ENCODE measurements at places on chromosomes 6 and 20. TPM values are rescaled to one million over a fixed set of nuclear protein-coding genes. Genes with fewer than 3 reads are reported as not detected.

GRCh38 chr20:24913076-24913628, 35.9 kb upstream of the CST7 start:
- no peaks in the 10 kb centered on the region for H3K36me3 ChIP-seq
- H3K4me3 ChIP-seq = no peak overlapping the region
- H3K27me3 ChIP-seq = no peaks in the 10 kb centered on the region
- DNase-seq = no peak

- H3K27me3 ChIP-seq = no peaks in the 10 kb centered on the region
- peaks cover 3% of the 10 kb centered on the region for H3K4me1 ChIP-seq
- no peak for DNase-seq
- H3K4me3 ChIP-seq = no peak overlapping the region
Measured at GRCh38 chr20:50578061-50578777, 68.0 kb downstream of the PTPN1 start.

- DNase-seq = no peak
- no peak overlapping the region for H3K27ac ChIP-seq
- no peak overlapping the region for H3K4me3 ChIP-seq
- H3K36me3 ChIP-seq = no peaks in the 10 kb centered on the region
- H3K4me1 ChIP-seq = no peaks in the 10 kb centered on the region
Measured at GRCh38 chr6:68740828-68741500, 105.9 kb downstream of the ADGRB3 start.

- no peak for DNase-seq
- H3K27me3 ChIP-seq = no peaks in the 10 kb centered on the region
Measured at GRCh38 chr20:48393311-48393685, 434.5 kb downstream of the PREX1 start.

DNA sequence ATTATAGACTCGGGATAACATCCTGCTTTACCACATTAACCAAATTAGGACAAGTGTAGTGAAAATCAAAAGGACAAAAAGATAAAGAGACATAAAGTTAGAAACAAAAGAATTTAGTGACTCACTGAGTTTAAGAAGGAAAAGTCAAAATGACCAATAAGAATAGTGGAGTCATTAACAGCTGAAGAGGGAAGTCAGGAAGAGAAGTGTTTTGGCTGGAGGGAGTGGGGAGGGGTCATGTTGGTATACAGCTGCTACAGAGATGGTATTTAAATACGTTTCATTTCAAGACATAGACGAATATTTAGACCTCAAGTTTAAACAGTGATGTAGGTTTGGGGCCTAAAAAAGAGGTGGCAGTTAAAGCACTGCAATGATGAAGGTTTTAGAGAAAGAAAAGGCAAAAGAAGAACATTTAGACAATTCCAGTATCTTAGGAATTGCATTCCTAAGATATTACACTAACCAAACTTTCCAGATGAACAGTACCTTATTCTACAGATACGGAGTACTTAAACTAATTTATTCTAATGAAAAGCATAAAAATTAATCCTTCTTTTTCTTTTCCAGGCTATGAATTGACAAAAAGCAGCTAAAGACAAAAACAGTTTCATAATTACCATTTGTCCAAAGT, 10.6 kb downstream of the FKBP5 start:
- H3K27ac ChIP-seq = no peak overlapping the region
- no peak for DNase-seq
- H3K4me3 ChIP-seq = no peak overlapping the region
- no peaks in the 10 kb centered on the region for H3K4me1 ChIP-seq
- H3K36me3 ChIP-seq = no peaks in the 10 kb centered on the region

DNA sequence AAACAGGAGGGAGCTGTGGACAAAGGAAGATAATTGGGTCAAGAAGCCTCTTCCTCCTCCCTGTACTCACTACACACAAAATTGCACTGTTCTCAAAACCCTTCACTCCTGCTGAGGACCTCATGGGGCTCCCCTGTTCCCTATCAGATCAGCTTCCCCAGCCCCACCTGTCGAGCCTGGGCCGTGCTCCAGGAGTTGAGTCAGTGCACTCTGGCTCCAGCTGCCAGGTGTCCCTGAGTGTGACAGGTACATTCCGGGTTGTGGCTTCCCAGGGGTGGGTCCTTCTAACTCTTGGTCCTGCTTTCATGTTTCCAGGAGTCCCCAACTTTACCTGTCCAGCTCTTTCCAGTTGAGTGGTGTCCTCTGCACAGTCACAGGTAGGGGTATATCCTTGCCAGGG, 8.4 kb downstream of the RAB5IF start:
- H3K4me1 ChIP-seq = no peaks in the 10 kb centered on the region
- H3K27me3 ChIP-seq = no peaks in the 10 kb centered on the region
- DNase-seq = no peak

DNA sequence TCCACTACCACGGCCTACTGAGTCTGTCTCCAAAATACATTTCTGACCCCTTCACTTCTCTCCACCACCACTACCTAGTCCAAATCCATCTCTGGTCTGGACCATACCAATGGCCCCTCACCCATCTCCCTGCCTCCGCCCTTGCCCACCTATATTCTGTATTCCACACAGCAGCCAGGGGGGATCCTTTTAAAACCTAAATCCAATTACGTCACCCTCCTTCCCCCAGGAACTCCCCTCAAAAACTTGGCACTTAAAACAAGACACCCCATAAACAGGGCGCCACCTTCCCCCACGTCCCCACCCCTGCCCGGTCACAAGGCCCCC, 680 bp downstream of the PDRG1 start:
- H3K27ac ChIP-seq = peak overlapping the region; percentile 38
- peaks cover 5% of the 10 kb centered on the region for H3K36me3 ChIP-seq
- peaks cover 4% of the 10 kb centered on the region for H3K27me3 ChIP-seq

DNA sequence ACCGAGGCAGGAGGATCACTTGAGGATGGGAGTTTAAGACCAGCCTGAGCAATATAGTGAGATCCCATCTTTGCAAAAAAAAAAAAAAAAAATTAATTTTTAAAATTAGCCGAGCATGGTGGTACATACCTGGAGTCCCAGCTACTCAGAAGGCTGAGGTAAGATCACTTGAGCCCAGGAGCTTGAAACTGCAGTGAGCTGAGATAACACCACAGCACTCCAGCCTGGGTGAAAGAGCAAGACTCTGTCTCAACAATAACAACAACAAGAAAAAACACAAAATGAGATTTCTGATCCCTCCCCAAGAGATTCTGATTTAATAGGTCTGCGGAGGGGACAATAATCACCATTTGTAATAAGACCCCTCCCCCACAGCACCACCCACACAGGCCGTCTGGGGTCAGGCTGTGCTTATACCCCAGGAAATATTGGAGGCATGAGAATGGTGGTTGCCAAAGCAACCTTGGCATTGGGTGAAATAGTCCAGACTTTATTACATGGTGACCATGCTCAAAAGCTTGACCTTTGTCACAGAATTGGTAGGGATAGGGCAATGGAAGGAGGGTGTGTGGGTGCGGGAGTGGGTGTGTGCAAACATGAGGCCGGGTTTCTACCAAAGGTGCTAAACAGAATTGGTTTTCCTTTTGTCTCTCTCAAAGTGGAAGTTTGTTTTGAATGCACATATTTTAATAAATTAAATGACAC, 24.4 kb upstream of the ADTRP start:
- H3K4me3 ChIP-seq = no peak overlapping the region
- peaks cover 21% of the 10 kb centered on the region for H3K4me1 ChIP-seq
- H3K27ac ChIP-seq = peak overlapping the region; percentile 62
- DNase-seq = no peak

DNA sequence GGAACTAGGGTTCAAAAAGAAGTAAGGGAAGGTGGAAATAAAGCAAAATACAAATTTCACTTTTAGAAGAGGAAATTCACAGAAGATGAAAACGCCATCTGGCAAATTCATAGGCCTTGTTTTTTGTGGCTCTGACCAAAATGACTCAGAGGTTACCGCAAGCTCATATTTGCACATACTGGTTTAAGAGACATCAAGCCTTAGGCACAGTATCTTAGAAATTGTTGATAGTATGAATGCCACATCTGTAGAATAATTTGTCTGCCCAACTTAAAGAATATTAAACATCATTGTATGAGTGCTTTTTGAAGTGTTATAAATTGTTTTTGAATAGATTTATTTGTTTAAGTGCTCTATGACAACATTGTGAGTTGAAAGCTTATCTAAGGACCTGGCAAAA, 10.6 kb downstream of the TAAR1 start:
- no peak for DNase-seq
- no peak overlapping the region for H3K4me3 ChIP-seq
- no peaks in the 10 kb centered on the region for H3K27me3 ChIP-seq
- no peaks in the 10 kb centered on the region for H3K36me3 ChIP-seq
- no peaks in the 10 kb centered on the region for H3K4me1 ChIP-seq

- H3K4me1 ChIP-seq = no peaks in the 10 kb centered on the region
- H3K4me3 ChIP-seq = no peak overlapping the region
- no peaks in the 10 kb centered on the region for H3K27me3 ChIP-seq
- no peak overlapping the region for H3K27ac ChIP-seq
- no peaks in the 10 kb centered on the region for H3K36me3 ChIP-seq
- no peak for DNase-seq
Measured at GRCh38 chr20:3714092-3714491, 1.7 kb upstream of the SIGLEC1 start.

DNA sequence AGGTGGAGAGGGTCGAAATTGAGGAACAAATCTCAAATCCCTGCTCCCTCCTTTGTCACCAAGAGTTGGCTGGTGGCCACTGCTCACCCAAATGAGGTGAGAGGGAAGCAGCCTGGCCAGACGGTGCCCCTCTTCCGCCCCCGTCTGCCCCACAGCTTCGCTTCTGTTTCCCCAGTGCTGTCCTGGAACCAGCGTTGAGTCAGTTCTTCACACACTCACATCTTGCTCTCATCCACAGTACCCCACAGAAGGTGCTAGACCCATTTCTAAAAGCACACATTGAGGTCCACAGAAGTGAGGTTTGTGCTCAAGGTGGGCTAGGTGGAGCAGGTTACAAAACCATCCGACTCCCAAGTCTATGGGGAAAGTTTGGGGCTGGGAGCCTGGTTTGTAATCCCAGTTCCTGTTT, 3.8 kb downstream of the CEBPB start:
- no peak overlapping the region for H3K4me3 ChIP-seq
- H3K36me3 ChIP-seq = no peaks in the 10 kb centered on the region
- peak overlapping the region; percentile 100 for H3K27ac ChIP-seq

GRCh38 chr20:54040531-54040930, 29.9 kb downstream of the BCAS1 start:
- H3K4me3 ChIP-seq = no peak overlapping the region
- no peaks in the 10 kb centered on the region for H3K4me1 ChIP-seq
- no peaks in the 10 kb centered on the region for H3K36me3 ChIP-seq
- no peak for DNase-seq

- no peak for DNase-seq
- H3K4me1 ChIP-seq = no peaks in the 10 kb centered on the region
- H3K27me3 ChIP-seq = peaks cover 15% of the 10 kb centered on the region
- no peaks in the 10 kb centered on the region for H3K36me3 ChIP-seq
Measured at GRCh38 chr20:9492067-9492466, 22.3 kb upstream of the LAMP5 start.

GRCh38 chr20:47453167-47453782, 48.4 kb upstream of the NCOA3 start:
- H3K27me3 ChIP-seq = no peaks in the 10 kb centered on the region
- no peak overlapping the region for H3K4me3 ChIP-seq
- peak overlapping the region; percentile 60 for H3K27ac ChIP-seq
- DNase-seq = peak; percentile 34
- peaks cover 12% of the 10 kb centered on the region for H3K4me1 ChIP-seq

DNA sequence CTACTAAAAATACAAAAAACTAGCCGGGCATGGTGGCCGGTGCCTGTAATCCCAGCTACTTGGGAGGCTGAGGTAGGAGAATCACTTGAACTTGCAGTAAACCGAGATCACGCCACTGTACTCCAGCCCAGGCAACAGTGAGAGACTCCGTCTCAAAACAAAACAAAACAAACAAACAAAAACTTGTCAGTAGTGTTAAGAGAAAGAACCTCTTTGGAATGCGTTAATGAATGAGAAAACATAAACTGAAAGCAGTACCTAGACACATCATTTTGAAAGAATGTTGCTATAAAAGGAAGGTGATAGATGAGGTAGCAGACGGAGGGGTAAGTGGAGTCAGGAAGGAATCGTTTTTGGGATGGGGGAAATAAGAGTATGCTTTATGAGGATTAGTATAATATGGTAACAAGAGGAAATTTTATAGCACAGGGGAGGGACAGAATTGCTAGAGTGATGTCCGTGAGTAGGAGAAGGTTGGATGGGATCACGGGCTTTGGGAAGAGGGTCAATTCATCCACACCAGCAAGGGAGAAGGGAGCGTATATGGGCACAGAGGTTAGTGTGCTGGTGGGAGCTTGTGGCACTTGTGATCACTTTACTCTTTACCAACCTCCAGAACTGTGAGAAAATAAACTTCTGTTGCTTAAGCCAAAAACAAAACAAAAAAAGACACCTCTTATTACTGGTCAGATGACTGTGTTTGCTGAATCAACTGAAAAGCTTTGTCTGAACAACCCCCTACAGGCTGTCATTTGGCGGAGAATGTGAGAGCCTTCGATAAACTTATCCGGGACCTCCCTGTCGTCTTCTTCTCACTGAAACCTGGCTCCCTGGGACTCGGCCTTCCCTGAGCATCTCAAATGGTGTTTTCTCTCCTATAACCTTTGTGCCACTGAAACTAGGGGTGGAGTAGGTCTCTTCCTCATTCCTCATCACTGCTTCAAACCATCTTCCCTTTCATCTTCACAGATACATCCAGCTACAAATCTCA, 48.9 kb upstream of the TFAP2A start:
- no peaks in the 10 kb centered on the region for H3K27me3 ChIP-seq
- H3K4me1 ChIP-seq = no peaks in the 10 kb centered on the region
- no peak for DNase-seq
- no peaks in the 10 kb centered on the region for H3K36me3 ChIP-seq
- no peak overlapping the region for H3K4me3 ChIP-seq
- no peak overlapping the region for H3K27ac ChIP-seq

GRCh38 chr20:1185790-1186334, 1.1 kb upstream of the TMEM74B start:
- H3K36me3 ChIP-seq = no peaks in the 10 kb centered on the region
- no peak overlapping the region for H3K27ac ChIP-seq
- peaks cover 23% of the 10 kb centered on the region for H3K4me1 ChIP-seq
- peaks cover 16% of the 10 kb centered on the region for H3K27me3 ChIP-seq

DNA sequence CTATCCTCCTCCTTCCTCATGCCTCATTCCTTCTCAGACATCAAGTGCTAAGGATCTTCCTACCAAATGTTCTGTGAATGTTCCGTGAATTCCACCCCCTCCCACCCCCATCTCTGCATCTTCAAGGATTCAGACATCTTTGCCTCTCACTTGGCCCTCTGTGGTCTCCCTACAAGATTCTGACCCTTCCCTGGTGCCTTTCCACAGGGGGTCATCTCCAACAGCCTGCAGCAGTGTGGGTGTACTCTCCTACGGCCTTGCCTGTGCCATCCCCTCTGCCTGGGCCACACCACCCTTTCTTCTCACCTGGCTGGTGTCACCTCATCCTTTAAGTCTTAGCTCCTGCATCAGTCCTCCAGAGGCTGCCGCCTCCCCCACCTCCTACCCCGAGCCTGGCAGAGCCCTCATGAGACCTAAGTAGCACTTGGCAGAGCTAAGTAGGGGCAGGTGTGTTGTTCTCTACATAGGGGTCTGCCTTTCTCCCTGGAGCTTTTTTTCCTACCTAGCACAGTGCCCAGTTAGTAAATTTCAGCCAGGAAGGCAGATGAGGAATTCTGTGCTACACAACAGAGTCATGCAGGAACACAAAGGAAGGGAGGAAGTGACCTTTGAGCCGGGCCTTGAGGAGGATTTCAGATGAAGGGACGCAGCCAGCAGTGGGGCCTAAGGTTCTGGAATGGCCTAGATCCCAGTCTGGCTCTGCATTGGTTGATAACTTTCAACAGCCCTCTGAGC, 43.1 kb downstream of the TM9SF4 start:
- no peak overlapping the region for H3K4me3 ChIP-seq
- no peaks in the 10 kb centered on the region for H3K27me3 ChIP-seq
- peaks cover 7% of the 10 kb centered on the region for H3K36me3 ChIP-seq

Gene COL10A1
- 0.05 TPM for polyA plus RNA-seq

Gene JAG1
- 19.2 TPM for polyA plus RNA-seq
